ENCODE measurements at places on chromosomes 6 and 20. TPM values are rescaled to one million over a fixed set of nuclear protein-coding genes. Genes with fewer than 3 reads are reported as not detected.

GRCh38 chr6:107823047-107823557 is 1.0 kb downstream of the SCML4 start:
- H3K27ac ChIP-seq: peak overlapping the region; percentile 98
- peaks cover 20% of the 10 kb centered on the region for H3K36me3 ChIP-seq
- peak; percentile 76 for DNase-seq
- H3K4me3 ChIP-seq: peak overlapping the region; percentile 84
- peaks cover 72% of the 10 kb centered on the region for H3K4me1 ChIP-seq
- no peaks in the 10 kb centered on the region for H3K27me3 ChIP-seq

DNA sequence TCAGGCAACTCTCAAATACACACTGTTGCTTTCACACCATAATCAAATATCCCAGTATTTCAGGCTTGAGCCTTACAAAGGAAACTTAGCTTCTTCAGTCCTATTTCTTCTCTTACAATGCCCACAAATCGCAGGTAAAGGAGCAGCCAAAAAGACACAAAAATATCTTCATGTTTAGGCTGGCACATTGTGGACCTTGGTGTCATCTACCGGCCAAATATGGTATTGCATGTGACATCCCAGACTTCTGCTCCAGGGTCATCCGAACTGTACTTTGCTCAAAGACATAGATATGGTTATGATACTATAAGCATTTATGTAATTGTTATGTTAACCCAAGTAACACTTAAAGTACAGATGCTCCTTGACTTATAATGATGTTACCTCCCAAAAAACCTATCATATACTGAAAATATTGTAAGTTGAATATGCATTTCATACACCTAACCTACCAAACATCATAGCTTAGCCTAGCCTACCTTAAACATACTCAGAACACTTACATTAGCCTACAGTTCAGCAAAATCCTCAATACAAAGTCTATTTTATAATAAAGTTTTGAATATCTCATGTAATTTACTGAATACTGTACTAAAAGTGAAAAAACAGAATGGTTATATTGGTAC is 4.6 kb downstream of the OR2H2 start:
- peaks cover 53% of the 10 kb centered on the region for H3K27me3 ChIP-seq
- H3K36me3 ChIP-seq: no peaks in the 10 kb centered on the region
- H3K4me1 ChIP-seq: peaks cover 1% of the 10 kb centered on the region
- peak; percentile 65 for DNase-seq
- no peak overlapping the region for H3K4me3 ChIP-seq
- no peak overlapping the region for H3K27ac ChIP-seq

DNA sequence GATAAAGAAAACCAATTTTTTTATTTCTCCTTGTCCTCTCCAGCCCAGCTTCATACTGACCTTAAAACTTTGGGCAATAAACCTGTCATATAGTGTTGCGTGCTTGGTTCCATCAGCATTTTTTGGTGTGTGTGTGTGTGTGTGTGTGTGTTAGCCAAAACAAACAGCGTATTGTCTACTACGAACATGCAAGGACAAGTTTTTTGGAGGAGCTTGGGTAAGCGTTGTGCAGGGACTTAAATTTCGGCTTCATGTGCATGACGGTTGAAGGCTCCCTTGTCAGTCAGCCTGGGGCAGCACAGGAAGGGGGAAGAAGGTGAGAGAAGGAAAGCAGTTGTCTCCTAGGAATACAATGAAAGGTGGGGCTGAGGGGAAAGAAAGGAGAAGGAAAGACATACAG is 62.0 kb upstream of the PAX1 start:
- H3K27ac ChIP-seq: no peak overlapping the region
- no peak overlapping the region for H3K4me3 ChIP-seq
- H3K36me3 ChIP-seq: no peaks in the 10 kb centered on the region
- no peaks in the 10 kb centered on the region for H3K27me3 ChIP-seq
- no peak for DNase-seq

GRCh38 chr20:62360854-62361798 is 6.0 kb downstream of the LAMA5 start:
- H3K4me1 ChIP-seq: no peaks in the 10 kb centered on the region
- peaks cover 10% of the 10 kb centered on the region for H3K27me3 ChIP-seq
- no peaks in the 10 kb centered on the region for H3K36me3 ChIP-seq

GRCh38 chr6:162151021-162151665 is 576.4 kb downstream of the PRKN start:
- no peaks in the 10 kb centered on the region for H3K4me1 ChIP-seq
- no peak overlapping the region for H3K27ac ChIP-seq
- no peak overlapping the region for H3K4me3 ChIP-seq

DNA sequence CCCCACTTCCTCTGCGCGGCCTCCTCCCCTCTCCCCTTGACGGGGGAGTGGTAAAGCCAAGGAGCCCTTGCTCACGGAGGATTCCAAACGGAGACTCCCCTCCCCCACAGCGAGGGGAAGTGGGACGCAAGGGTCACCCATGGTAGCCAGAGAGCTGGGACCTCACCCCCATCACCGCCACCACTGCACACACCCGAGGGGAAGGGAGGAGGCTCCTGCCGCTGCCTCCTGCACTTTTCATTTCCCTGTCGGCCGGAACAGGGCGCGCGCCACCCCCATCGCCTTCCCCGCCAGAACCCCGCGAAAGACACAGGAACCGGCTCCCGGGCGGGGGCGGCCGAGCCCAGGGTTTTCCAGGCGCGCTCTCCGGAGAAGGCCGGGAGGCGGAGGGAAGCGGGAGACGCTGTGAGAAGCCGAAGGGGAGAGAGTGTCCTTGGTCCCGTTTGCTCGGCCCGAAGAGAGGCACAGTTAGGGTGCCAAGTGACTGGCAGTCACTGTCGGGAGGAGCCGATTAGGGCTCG is 789 bp downstream of the CCND3 start:
- DNase-seq: peak; percentile 89
- peaks cover 49% of the 10 kb centered on the region for H3K36me3 ChIP-seq
- H3K27ac ChIP-seq: peak overlapping the region; percentile 86
- H3K4me3 ChIP-seq: peak overlapping the region; percentile 99
- H3K4me1 ChIP-seq: peaks cover 57% of the 10 kb centered on the region
- H3K27me3 ChIP-seq: no peaks in the 10 kb centered on the region

- no peak for DNase-seq
- H3K27me3 ChIP-seq: no peaks in the 10 kb centered on the region
- H3K4me1 ChIP-seq: no peaks in the 10 kb centered on the region
- H3K27ac ChIP-seq: no peak overlapping the region
Observed at GRCh38 chr6:168583821-168584220, 142.8 kb downstream of the SMOC2 start.

Gene IP6K3
- not detected for total RNA-seq

Gene BPIFB2
- not detected for total RNA-seq

Gene OTOR
- not detected for total RNA-seq

Gene SLC17A1
- total RNA-seq: not detected

All from activated CD8-positive, alpha-beta memory T cell treated with anti-CD3 and anti-CD28 coated beads, Interleukin-2, amount 10 ng/mL, durations not matched to agents 7 days and 5 days (primary cell).